ENCODE measurements at places on chromosomes 7 and 10.

DNA sequence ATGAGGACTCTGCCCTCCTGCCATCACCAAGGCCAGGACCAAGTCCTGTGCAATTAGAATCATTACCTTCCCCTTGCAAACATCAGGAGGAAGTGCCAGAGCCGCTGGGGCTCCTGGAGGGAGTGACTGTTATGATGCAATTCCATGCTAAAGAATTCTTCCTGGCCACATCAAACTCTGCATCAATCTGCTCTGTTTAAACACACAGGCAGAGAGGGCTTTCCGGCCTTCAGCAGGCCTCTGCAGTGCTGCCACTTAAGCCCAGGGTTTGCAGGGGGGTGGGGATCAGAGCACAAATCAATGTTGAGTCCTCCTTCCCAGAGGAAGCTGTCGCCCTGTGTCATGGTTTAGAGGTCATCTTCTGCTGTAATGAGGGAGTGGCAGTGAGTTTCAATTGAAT lies 58.1 kb downstream of the CTBP2 start:
- no peak for DNase-seq

GRCh38 chr7:38840736-38841460 lies 68.1 kb downstream of the VPS41 start:
- DNase-seq: no peak

DNA sequence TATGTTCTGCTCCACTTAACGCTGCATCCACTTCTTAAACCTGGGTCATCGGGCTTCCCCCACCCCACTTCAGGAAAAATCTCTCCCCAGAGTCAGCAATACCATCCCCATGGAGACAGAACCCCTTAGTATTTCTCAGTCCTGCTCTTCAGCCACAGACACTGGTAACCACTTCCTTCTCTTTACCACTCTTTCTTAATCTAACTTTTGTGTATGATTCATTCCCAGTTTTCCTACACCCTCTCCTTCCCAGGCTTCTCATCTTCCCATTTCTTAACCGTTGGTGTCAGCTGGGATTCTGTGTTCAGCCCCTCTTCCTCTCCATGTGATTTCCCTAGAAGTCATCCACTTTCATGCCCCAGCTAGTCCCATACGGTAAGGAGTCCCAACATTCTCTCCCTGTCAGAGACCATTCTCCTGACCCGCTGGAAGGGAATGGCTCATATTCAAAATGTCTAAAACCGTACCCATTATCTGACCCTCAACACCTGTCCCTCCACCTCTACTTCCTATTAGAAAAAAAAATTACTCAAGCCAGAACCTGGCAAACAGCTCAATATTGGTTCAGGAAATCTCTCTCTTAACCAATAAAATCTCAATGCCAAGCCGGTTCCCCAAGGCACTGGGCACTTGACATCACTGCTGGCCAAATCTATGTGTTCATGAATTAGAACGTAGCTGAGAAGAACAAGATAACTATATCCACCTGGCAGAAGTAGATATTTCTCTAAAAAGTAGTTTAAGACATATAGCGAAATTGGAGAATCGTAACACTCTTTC lies 89.4 kb downstream of the DGKI start:
- no peak for DNase-seq

- DNase-seq: no peak
Measured at GRCh38 chr7:22630069-22630468, 96.9 kb upstream of the IL6 start.

DNA sequence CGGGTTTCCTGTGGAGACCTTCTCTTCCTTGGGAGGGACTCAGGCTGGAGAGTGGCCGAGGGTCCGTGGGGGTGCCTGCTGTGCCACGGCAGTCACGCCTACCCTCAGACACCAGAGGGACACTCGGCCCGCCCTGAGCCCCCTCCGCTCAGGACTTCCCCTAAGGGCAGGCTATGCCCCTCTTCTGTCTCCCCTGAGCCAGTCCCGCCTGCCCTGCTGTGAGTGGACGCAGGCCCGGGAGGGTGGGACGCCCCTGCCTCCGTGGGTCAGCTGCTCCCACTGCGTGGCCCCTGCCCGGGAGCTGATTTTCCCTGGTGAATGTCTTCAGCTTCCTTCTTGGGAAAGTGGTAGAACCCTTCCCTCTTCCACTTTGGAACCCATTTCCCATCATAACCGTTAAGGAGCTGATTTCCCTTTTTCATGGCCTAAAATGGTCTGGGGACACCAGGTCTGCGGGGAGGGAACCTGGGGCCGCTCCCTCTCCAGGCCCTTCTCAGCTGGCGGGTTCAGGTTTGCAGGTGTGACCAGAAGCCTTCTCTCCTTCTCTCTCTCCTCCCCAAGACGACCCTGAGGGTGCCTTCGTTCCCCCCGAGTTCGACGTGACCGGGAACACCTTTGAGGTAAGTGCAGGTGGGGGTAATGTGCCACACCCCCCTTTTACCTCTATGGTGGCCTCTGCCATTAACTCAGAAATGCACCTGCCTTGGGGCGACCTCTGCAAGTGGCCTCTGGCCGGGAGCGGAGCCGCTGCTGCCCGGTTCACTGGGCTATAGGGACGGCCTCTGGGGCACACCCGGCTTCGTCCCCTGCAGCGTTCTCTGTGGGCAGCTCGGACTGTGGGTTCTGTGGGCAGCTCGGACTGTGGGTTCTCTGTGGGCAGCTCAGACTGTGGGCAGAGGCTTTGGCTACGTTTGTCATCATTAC lies 7.9 kb downstream of the KNDC1 start:
- DNase-seq: no peak

DNA sequence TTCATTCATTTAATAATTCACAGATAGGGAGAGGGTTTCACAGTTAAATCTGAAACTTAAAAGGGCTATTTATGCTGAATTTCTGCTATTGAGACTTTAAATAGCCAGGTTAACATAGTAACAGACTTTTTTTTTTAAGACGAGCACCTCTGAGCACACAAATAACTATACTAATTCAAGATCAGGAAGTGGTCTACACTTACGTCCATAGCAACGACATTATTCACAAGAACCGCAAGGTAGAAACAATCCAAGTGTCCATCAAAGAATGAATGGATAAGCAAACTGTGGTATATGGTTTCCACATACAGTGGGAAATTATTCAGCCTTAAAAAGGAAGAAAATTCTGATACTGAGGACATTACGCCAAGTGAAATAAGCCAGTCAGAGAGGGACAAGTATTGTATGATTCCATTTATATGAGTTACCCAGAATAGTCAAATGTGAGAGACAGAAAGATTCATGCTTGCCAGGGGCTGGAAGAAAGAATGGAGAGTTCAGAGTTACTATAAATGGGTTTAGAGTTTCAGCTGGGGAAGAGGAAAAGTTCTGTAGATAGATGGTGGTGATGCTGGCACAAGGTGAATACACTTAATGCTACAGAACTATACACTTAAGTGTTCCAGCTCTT lies 140.3 kb upstream of the LAMB4 start:
- no peak for DNase-seq

GRCh38 chr10:112385201-112385600 lies 11.3 kb downstream of the ACSL5 start:
- no peak for DNase-seq

GRCh38 chr10:109166935-109167334 lies 756.4 kb downstream of the XPNPEP1 start:
- DNase-seq: no peak

DNA sequence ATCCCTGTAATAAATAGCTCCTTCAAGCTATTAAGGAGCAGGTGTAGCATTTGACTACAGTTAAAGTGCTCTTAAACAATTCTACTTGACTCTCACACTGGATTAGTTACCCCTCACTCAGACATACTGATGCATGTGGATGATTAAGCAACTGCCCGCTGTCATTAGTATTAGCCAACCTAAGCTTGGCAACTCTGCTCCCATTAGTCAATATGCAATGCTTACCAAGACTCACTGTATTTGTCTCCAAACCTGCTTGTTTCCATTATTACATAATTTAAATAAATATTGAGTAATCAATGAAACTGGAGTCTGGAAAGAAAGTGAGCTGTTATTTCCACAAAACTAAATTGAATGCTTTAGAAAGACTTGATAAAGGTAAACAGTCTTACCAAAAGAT lies 144.0 kb upstream of the ASAH2 start:
- no peak for DNase-seq

DNA sequence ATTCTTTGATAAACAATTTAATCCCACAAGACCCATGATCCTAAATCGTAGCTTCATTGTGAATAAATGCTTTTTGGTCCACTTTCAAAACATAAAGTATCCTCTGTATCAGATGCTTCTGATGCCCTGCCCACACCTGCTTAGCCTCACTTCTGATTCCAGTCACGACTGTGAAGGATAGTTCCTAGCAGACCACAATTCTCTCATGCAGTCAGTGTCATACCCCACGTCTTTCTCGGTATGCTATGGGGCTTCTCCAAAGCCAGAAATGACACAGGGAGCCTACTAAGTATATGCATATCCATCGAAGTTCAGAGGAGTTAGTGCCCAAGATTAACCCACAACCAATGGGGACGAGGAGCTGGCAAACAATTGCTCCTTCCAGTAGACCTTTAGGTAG lies 27.6 kb upstream of the CTNNA3 start:
- no peak for DNase-seq

DNA sequence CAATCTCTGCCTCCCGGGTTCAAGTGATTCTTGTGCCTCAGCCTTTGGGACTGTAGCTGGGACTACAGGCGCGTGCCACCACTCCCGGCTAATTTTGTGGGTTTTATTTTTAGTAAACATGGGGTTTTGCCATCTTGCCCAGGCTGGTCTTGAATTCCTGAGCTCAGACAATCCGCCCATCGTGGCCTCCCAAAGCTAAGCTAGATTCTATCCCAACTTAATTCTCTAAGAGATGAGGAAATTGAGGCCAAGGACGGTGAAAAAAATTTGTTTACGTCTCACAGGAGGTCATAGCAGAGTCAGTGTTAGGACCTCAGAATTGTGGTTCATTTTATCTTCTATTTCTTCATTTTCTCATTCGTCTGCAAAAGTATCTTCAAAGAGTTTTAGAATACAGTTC lies 6.1 kb downstream of the CCAR1 start:
- no peak for DNase-seq

- no peak for DNase-seq
Measured at GRCh38 chr7:105940109-105940508, 23.0 kb upstream of the CDHR3 start.

DNA sequence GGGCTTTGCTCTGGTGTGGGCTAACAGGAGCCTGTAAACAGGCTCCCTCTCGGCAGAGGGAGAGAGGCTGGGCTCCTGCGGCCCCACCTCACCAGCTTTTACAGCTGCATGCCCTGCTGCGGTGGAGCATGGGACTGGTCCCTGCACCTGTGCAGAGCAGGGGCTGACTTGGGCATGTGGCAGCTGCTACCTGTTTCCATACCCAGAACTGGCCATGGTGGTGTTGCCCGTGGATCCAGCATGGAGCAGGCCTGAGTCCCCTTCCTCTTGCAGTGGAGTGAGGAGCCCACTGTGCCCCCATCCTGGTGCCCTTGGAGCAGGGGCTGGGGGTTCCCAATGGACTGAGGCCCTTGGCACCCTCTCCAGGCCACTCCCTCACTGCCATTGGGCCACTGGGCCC lies 91.9 kb upstream of the MGMT start:
- DNase-seq: no peak

- no peak for DNase-seq
Measured at GRCh38 chr10:49645871-49646870, 32.3 kb downstream of the CHAT start.

DNA sequence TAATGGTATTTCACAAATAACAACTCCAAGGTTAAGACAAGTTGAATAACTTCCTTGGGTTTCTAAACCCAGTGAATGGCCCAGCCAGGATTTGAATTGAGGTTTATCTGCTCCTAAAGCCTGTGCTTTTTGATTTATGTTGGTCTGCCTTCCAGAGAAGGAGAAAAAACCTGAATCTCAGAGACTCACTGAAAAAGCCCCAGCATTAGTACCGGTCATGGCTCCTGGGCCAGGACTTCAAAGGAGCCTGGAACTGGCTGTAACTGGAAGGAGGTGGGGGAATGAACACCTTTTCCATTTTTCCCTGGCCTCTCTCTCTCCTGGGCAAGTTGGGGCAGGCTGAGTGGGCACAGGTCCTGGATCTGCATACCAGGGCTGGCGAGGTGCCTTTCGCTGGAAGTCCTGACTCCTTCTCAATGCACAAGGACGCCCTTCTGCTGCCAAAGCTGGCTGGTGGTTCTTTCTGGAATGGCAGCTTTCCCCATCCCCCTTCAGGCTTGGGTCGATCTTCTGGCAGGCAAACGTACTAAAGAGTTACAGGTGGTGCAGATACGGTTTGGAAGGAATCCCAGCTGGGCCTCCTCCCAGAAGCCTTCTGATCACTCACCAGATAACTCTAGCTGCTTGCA lies 268.2 kb downstream of the PTEN start:
- no peak for DNase-seq

- DNase-seq: no peak
Measured at GRCh38 chr7:19203686-19204085, 58.5 kb upstream of the FERD3L start.

DNA sequence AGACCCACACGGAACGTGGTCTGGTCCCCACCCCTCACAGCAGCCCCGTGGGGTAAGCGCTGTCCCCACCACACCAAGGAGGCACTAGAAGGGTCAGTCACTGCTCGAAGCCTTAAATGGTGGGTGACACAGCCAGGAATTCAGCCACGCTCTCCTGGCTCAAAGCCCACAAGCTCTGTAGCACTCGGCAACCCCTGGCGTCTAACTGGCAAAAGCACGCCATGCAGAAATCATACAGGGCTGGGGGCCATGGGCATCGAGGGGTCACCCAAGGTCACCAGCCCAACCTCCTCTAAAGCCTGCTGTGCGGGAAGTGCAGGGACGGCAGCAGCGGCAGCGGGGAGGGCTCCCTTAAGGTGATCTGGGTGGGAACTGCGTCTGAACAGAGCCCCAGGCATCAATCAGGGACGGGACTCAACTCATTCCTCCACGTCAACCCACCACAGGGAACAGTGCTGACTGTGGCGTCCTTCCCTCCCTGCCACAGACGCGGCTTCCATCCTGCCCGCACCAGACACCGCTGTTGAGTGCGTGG lies 7.8 kb downstream of the GPER1 start:
- no peak for DNase-seq

GRCh38 chr7:39697483-39697882 lies 74.1 kb downstream of the RALA start:
- DNase-seq: no peak

GRCh38 chr10:96720422-96721206 lies at the start of gene PIK3AP1:
PIK3AP1 (minus strand) TSS chr10:96720514; CDS start chr10:96720394, 120 bp downstream.
- DNase-seq: no peak

GRCh38 chr7:149500910-149501309 lies 3.3 kb upstream of the ZNF746 start:
- DNase-seq: no peak

DNA sequence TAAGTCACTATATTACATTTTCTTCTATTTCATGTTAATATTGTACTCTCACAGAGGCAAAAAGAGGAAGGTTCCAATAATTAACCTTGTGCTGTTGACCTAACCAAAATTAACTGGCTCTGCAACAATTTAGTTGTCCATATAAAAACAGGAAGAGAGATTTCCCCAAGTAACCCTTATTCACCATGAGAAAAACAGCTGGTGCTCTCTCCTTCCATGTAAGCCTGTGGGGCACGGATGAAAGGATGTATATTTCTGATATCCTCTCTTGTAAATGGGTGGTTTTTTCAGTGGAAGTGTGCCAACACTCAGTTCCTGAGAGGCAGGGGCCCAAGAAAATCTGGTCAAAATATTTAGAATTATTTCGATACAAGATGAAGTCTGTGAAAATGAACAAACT lies 358.1 kb downstream of the CRPPA start:
- DNase-seq: no peak
